ENCODE measurements at places on chromosomes 11 and 22.

GRCh38 chr11:121105063-121105480 is 4.0 kb downstream of the TECTA start:
- DNase-seq = peak; percentile 50

- DNase-seq = no peak
Measured at GRCh38 chr11:132840660-132841059, 691.6 kb downstream of the OPCML start.

- no peak for DNase-seq
Measured at GRCh38 chr11:134289789-134290188, 13.6 kb downstream of the GLB1L3 start.

- DNase-seq = no peak
Measured at GRCh38 chr11:78313181-78313795, 104.3 kb downstream of the GAB2 start.

DNA sequence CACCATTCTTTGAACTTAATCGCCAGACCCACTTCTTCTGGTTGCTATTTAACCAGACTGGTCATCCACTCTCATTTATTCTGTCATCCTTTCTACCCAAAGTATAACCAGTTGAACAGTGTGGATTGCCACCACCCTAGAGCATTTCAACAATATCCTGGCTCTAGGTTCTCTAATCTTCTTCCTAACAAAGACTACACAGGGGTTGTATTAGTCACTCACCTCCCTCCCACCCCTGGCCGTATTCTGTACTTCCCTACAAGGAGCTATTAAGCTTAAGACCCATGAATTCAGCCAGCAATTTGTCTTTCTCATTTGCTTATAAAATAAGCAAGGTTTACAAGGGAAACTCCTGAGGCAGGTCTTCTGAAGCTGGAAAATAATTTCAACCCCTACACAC is 46.9 kb upstream of the CEP126 start:
- no peak for DNase-seq

- DNase-seq = peak; percentile 11
Measured at GRCh38 chr22:37403267-37403960, 23.9 kb downstream of the ELFN2 start.

DNA sequence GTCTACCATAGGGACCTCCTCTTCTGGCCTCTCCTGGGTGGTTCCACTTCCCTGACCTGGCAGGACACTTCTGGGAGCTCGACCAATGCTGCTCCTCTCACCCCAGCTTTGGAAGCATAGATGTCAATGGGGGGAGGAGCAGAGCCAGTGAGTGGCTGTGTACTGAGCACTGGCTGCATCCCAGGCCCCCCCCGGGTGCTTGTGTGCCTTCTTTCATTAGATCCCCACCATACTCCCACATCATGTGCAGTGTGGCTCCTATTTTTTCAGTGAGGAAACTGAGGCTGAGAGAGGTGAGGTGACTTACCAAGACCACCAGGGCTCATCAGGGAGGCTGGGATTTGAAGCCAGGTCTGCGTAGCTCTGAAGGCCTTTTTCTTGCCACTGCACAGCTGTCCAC is 44.3 kb downstream of the LRRC32 start:
- DNase-seq = no peak

- no peak for DNase-seq
Measured at GRCh38 chr11:119918347-119918746, 189.3 kb upstream of the NECTIN1 start.

DNA sequence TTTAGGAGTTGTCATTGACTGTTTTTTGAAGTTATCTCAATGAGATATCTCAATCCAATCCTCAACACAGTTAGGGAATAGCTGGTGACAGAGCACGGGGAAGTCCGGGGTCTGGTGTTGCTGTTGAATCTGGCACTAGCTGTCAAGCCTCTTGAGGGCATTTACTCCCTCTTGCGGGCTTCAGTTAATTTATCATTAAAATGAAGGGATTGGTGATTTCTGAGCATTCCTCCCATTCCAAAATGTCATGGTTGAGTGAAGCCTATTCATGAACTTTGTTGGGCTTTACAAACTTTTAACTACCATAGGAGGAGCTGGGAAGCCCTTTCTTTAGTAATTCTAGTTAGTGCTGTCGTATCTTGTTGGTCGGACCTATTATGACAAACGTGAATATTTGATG is 40.2 kb downstream of the UVRAG start:
- DNase-seq = no peak

- peak; percentile 72 for DNase-seq
Measured at GRCh38 chr11:22670830-22671229, 4.4 kb downstream of the GAS2 start.

- no peak for DNase-seq
Measured at GRCh38 chr11:8232849-8233606, 30.6 kb downstream of the LMO1 start.

GRCh38 chr22:42368379-42369249 is 63.6 kb downstream of the NFAM1 start:
- no peak for DNase-seq

DNA sequence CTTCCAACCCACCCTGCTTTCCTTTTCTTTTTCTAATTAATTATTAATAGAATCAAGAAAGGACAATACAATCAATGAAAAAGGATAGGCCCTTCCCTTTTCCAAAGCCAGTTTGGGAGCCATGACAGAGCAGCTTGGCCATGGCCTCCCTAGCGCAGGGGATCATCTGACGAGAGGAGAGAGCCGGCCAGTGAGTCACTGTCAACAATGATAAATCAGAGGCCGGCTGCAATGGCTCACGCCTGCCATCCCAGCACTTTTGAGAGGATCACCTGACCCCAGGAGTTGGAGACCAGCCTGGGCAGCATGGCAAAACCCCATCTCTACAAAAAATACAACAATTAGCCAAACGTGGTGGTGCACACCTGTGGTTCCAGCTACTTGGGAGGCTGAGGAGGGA is 27.5 kb upstream of the KRTAP5-7 start:
- DNase-seq = no peak

DNA sequence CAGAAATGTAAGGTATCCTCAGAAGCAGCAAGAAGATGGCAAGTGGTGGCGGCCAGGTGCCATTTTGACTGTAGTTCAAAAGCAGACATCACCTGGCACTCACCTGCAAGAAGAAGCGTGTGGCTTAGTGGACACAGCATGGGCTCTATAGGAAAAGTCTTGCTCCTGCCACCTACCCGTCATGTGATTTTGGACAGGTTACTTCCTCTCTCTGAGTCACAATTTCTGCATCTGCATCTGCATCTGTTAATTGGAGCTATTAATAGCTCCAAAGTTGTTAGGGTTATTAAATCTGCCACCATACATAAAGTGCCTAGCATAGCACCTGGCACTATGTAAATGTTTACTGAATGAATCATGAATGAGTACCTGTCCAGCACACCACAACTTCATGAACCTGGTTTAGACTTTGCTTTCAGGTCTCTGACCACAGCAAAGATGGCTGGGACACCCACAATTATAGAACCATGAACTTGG is 16.8 kb downstream of the RAB30 start:
- no peak for DNase-seq

GRCh38 chr11:107473792-107474191 is 16.2 kb upstream of the CWF19L2 start:
- DNase-seq = no peak

DNA sequence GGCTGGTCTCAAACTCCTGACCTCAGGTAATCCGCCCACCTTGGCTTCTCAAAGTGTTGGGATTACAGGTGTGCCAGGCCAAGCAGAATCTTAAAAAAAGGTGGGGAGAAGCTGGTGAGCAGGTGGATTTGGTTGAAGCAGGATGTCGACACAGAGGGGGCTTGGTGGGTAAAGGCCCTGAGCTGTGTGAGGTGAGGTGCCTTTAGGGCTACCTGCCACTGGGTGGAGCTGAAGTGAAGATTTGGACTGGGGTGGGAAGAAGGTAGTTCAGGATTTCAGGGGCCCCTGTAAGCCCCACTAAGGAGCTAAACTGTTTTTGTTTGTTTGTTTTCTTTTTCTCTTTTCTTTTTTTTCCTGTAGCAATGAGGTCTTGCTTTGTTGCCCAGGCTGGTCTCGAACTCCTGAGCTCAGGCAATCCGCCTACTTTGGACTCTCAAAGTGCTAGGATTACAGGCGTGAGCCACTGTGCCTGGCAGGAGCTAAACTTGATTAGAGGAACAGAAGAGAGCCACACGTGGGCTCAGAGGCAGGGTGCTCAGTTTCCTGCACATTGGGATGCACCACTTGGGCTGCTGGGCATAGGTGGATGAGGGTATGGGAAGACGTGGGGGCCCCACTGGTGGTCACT is 6.0 kb downstream of the P2RX6 start:
- no peak for DNase-seq

DNA sequence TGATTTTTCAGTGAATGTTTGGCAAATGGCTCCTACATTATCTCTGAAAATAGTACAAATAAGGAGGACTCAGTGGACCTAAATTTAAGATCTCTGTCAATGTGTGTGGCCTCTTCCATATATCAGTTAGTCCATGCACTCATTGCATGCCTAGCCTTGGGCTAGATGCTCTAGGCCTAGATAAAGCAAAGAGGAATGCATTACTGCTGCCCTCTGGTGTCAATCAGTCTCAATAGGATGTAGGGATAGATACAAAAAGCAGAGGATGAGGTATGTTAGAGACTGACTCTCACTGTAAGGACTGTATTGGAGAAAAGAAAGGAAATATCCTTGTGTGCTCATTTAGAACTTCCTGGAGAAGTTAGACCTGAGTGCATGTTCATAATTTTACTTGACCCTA is 42.0 kb downstream of the MS4A2 start:
- peak; percentile 74 for DNase-seq

- DNase-seq = no peak
Measured at GRCh38 chr11:130170345-130170744, 10.8 kb downstream of the ST14 start.

- no peak for DNase-seq
Measured at GRCh38 chr22:50317178-50317577, 9.6 kb downstream of the DENND6B start.

DNA sequence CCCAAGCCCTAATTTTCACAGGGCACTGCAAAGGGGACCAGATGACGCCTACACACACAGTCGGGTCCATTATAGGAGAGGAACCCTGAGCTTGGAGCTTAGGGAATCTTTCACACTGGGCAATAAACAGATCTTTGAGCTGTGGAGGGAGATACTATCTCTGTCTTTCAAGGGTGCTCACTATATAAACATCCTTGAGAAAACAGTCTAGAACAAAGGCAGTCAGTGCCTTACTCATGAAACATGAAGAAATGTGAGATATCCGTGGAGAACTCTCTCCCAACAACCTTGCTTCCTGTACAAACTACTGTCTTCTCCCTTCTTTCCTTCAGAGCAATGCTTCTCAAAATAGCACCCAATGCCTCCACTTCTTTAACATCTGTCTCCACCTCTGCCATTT is 109.0 kb upstream of the APOA1 start:
- no peak for DNase-seq

GRCh38 chr11:91513734-91514133 is 710.9 kb upstream of the FAT3 start:
- DNase-seq = no peak

DNA sequence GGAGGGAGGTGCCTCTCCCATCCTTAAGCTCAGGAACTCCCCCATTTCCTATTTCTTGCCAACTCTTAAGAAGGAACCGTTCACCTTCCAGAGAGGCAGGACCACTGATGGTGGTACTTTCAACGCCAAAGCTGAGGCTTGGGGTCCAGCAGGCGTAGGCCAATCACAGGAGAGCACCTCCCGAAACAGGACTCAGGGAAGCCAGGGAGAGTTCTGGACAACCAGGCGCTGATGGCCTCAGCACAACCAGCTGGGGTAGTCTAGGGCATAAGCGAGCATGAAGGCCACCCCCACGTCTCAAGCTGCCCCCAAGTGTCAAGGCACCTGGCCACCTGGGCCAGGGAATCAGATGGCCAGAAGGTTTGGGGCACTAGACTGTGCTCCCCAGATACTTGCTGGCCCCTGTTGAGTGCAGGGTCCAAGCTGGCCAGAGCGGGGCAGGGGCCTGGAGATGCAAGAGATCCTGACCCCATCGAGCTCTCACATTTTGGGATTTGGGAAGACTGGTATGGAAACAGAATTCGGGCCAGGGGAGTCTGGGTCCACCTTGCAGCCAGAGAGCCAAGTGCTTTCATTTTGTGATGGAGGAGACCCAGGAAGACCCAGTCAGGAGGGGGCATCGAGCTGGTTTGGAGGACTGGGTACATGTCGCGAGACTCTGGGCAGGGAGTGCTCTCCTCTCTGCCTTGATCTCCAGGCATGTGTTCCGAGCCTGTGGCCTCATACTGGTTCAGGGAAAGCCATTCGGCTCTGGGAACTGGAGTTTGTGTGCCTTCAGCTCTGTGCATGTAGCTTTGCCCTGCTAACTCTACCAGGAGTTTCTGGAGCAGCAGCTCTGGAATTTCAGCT is 926 bp downstream of the CD6 start:
- DNase-seq = no peak

DNA sequence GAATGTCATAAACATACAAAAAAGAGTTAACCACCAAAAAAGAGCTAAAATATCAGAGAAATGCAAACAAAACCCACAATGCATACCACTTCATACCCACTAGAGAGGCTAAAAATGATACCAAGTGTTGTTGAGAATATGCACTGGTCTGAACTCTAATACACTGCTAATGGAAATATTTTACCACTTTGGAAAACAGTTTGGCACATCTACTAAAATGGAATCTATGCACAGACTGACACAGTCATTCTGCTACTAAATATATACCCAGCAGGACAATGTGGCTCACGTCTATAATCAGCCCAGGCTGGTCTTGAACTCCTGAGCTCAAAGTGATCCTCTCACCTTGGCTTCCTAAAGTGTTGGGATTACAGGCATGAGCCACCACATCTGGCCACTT is 18.0 kb downstream of the MAPK1 start:
- no peak for DNase-seq

GRCh38 chr11:71379701-71380100 is 68.5 kb downstream of the DHCR7 start:
- DNase-seq = no peak

DNA sequence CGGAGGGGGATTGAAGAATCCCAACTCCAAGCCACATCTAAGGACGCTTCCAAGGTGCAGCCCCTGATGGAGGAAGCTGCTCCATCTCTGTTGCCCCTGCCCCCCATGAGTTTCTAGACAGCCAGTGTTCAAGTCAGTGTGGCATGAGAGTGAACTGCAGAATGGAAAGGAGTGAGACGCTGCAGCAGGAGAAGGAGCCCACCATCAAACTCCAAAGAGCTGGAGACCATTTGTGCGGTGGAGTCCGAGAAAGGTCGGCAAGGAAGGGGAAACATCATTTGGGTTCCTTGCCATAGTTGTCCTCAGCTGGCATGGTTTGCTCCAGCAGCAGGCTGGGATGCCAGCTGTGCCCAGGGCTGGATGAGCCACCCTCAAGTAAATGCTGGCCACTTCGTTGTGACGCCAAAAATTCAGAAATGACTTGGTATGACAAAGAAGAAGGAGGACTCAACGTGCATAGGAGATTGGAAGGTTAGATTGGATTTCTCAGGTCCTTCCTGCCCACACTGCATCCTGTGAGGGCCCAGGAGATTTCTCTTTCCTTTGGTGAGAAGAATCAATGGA is 16.4 kb downstream of the APOL2 start:
- no peak for DNase-seq

GRCh38 chr11:78957476-78958245 is 383.0 kb upstream of the NARS2 start:
- no peak for DNase-seq

GRCh38 chr11:34332524-34332923 is 25.3 kb downstream of the ABTB2 start:
- no peak for DNase-seq

- DNase-seq = no peak
Measured at GRCh38 chr11:69567951-69568808, 72.8 kb upstream of the CCND1 start.

Data from NCI-H446 (cell line).